ENCODE measurements at places on chromosomes 2 and 18.

DNA sequence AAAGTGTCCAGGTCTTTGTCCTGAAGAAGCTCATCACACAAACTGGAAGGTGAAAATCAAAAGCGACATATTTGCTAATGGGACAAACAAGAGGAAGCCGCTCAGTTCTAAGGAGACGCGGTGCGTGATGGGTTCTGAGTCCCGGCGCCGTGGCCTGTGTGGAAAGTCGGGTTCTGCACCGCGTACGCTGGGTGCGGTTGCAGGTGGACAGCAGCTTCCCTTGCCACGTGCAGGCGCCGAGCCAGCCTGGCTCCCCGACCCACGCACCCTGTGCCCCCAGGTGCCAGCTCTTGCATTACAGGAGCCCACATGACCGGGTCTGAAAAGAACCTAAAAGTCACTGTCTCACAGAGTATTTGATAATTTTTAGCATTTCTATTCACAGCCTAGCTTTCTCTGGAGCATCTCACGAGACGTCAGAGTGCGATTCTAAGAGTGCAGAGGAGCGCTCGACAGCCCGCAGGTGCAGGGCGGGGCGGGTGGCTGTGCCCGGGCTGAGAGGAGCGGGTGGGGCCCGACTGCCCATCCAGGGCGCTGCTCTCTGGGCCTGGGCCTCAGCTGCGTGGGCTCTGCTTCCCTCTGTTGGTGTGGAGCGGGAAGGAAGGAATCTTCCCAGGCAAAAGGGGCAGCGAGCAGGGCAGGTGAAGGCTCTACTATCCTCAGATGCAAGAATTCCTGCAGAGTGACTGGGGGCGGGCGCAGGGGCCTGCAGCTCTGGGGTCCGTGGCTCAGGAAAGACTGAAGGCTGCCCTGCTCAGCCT is 39.4 kb downstream of the MYT1L start:
- DNase-seq = no peak

DNA sequence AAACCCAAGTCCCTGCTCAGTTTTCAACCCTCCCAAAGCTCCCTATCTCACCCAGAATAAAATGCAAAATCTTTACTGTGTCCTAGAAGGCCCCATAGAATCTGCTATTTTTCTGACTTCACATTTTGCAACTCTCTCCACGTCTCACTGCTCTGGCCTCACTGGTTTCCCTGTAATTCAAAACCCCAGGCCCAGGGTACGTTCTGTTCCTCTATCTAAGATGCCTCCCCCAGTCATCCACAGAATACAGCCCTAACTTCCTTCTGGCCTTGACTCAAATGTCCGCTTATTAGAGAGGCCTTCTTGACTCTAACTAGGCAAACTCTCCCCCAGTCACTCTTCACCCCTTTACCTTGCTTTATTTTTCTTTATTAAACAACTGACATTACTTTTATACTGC is 42.0 kb downstream of the FAM161A start:
- DNase-seq = no peak

DNA sequence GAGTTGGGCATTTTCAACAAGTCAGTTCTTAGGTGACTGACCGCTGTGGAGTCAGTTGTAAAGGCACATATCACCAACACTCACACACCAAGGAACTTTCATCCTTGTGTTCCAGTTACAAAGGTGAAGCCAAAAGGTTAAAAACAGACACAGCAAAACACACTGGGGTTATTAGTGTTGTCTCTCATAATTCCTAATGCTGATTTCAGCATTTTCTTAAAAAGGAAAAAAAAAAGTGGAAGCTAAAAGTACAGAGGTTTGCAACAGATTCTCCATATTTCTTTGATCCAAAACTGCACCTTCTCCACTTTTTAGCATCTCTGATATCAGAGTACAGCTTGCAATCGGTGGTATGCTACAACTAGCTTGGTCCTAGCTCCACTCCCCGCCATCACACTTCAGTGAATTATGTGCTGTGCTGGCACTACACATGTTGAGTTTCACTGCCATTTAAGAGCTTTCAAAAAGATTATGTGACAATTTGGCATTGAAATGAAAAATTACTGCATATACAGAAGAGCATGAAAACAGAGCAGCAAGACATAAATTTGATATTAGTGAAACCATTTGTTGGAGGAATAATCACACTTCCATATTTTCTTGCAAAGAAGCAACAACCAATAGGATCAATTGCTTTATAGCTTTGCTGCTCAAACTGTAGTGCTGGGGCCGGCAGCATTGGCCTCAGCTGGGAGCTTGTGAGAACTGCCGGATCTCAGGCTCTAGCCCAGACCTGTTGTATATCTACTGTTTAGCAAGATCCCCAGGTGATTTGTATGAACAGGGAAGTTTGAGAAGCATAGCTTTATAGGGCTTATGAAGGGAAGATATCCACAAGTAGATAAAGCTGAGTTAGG is 62.3 kb upstream of the DAPL1 start:
- no peak for DNase-seq

- DNase-seq = no peak
Observed at GRCh38 chr18:46894124-46894523, 23.2 kb downstream of the PIAS2 start.

DNA sequence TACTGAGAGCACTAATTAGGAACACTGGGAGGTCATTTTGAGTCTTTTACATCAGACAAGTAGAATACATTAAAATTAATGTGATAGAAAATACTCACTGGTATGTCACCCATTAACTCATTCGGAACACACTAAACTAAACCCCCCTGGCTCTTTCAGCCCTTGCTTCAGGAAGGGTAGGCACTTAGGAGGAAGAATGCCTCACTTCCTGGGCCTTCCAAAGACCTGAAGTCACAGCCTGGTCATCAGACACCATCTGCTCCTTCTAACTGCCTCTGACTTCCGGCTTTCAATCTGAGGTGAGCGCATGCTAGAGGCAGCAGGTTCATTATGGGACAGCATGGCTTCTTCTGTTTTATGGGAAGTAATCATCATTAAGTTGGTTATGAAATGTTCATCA is 451.4 kb downstream of the PID1 start:
- DNase-seq = no peak

- DNase-seq = no peak
Observed at GRCh38 chr18:49959176-49959575, 145.8 kb upstream of the ACAA2 start.

DNA sequence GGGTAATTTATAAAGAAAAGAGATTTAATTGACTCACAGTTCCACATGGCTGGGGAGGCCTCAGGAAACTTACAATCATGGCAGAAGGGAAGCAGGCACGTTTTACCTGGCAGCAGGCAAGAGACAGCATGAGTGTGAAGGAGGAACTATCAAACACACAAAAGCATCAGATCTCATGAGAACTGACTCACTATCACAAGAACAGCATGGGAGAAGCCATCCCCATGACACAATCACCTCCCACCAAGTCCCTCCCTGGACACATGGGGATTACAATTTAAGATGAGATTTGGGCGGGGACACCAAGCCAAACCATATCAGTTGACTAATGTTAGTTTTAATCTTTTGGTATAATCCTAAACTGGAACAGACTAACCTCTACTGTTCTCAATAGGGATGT is 49.1 kb upstream of the CPO start:
- DNase-seq = no peak

GRCh38 chr2:240956935-240957655 is 41.3 kb upstream of the SNED1 start:
- no peak for DNase-seq

DNA sequence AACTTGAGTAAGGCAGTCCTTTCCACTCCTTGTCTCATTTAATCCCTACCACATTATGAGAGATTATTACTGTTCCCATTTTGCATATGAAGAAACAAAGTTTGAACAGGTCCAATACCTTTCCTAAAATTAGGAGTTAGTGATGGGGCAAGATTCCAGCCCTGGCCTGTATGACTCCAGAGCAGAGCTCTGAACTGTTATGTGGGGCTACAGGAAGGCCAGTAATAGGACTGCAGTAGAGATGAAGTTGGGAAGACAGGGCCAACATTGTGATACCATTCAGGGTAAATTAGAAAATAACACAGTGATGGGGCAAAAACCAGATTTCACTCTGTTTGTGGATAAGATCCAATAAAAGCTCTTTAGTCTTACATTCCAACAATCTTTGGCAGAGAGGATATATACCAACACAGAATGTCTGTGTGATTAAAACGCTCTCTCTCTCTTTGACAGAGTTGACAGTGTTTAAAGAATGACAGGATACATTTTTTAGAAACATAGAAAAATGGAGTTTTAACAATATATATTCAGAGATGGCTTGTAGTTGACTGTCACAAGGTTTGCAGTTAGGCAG is 22.7 kb downstream of the KATNAL2 start:
- no peak for DNase-seq

DNA sequence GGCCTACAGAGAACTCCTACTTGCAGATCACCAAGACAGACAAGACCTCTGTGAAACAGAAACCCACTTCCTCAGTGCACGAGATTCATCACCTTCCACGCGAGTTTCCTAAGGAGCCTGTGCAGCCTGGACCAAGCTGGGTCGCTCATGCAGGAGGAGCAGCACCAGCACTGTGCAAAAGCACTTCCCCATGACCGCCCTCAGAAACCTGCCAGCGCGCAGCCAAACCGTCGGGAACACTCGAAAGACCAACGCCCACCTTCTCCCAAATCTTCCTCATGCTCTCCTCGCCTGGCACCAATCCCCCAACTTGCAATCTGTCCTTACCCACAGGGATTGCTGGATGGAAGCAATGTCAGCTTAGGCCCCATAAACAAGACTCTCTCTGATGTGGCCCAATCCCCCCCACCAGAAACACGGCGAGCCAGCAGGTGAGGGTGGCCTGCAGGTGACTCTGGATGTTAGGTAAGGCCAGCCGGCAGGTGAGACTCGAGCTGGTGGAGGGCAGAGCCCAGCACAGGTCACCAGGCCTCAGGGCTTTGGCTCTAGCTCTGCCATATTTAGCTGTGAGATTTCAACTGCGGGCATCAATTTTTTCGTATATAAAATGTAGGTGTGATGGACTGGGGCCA is 69.4 kb downstream of the PXDN start:
- DNase-seq = no peak

Measured in putamen (tissue), 1 donor.